ENCODE measurements at places on chromosomes 3 and 15.

- no peak for DNase-seq
Observed at GRCh38 chr15:101232677-101233076, 19.2 kb downstream of the CHSY1 start.

DNA sequence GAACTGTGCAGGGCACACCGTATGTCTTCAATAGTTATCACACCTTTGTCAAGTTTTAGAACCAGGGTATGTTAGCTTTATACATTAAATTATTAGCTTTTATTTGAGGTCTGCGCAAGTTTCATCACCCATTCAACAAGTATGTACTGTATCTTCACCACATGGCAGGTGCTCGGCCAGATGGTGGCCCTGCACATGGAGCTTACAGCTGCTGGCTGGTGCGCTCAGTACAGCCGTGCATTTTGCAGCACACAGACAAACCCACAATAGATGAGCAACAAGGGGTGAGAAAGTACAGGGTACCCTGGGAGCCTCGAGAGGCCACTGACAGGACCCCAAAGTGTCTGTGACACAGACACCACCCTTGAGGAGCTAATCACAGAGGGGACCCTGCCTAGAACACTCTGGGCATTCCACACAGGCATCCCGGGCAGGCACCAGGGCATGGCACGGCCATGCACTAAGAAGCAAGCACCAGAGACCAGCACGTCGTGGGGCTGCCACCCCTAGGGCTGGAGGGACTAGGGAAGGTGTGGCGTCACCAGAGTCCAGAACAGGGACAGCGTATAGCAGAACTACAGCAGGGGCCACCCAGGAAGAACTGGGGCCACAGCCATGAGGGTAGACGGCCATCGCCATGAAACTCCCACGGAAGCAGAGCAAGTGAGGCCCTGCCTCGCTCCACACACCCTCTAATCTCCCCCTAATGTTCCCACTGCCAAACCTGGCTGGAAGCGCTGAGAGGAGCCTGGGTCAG, 27.4 kb downstream of the ZXDC start:
- DNase-seq = no peak

- no peak for DNase-seq
Observed at GRCh38 chr15:65476903-65477302, 40.6 kb downstream of the DPP8 start.

GRCh38 chr3:37161351-37161750, 13.0 kb downstream of the LRRFIP2 start:
- no peak for DNase-seq

DNA sequence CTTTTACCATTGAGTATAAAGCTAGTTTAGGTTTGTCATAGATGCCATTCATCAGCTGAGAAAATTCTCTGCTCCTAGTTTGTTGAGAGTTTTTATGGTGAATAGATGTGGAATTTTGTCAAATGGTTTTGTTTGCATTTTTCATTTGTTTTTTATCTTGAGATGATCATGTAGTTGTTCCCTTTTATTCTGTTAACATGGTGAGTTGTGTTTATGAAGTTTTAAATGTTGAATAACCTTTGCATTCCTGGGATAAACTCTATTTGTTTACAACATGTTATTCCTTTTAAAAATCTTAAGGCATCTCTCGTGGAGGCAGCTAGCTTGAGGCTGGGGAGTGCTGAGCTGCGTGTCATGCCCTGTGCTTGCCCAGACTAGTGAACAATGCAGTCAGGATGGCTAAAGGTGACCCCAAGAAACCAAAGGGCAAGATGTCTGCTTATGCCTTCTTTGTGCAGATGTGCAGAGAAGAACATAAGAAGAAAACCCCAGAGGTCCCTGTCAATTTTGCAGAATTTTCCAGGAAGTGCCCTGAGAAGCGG, 48.5 kb downstream of the ANAPC13 start:
- no peak for DNase-seq

- no peak for DNase-seq
Observed at GRCh38 chr3:33032938-33033337, 64.0 kb downstream of the GLB1 start.

DNA sequence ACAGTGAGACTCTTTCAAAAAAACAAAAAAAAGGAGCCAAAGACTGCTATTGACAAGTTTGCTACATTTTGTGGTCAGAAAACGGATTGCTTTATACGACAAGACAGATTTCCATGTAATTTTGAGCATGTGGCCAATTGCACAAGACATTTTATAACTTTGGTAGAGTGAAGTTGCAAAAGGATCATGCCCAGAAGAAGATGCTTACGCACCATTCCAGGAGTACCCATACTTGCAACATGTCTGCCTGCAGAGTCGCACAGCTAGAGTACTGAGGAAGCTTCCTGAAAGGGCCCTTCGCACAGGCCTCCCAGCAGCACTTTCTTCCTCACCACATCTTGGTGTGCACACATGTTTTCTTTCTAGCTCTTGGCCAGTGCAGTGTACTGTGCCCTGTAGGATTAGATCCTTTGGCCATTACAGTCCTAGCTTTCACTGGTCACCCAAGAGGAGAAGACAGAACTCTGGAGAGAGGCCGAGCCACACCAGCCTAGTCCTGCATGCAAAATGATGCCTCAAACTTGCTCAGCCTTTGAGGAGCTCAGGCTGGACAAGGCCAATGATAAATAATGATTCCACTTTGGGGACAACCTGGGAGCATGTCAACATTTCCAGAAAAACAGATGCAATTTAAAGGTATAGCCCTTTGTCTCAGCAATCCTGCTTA, 11.7 kb downstream of the CHDH start:
- no peak for DNase-seq

- no peak for DNase-seq
Observed at GRCh38 chr3:123667784-123668183, 82.9 kb upstream of the HACD2 start.

DNA sequence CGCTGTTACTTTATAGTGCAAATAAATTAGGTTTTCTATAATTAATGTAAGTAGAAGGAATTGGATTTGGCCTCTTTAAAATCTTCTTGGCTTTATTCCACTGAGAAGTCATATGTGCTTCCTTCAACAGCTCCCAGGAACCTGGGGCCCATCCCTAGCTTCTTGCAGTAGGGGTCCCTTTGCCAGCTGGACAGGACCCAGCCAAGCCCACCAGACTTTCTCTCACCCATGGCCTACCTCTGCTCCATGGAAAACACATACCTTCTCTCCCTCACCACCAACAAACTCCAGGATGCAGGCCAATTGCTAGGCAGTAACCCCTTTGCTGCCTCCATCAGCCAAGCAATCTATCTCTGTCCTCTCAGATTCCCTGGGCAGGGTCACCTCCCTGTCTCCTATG, 84.0 kb downstream of the RSL24D1 start:
- DNase-seq = no peak

GRCh38 chr3:190101320-190102011, 19.2 kb downstream of the P3H2 start:
- no peak for DNase-seq

- no peak for DNase-seq
Observed at GRCh38 chr3:124353691-124354090, 361.8 kb upstream of the ROPN1 start.

DNA sequence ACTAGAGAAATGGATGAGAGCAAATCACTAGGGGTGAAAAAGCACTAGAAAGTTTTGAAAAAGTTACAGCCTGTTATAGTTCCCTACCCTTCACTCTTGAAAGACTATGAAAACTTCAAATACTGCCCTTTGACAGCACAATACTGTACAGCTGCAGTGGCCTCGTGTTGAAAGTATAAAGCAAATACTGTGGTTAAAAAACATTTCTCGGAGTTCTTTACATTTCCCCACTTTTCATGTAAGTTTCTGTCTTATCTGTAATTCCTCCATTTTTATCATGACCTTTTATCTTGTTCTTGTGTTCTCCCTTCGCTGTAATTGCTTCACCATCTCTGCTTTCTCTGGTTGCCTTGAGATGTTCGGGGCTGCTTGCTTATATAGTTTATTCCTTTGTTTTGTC, 423.8 kb upstream of the CFAP20DC start:
- DNase-seq = no peak

GRCh38 chr3:151169262-151169947, 33.6 kb downstream of the GPR171 start:
- no peak for DNase-seq

- no peak for DNase-seq
Observed at GRCh38 chr3:138694287-138695007, 85.9 kb downstream of the FAIM start.

DNA sequence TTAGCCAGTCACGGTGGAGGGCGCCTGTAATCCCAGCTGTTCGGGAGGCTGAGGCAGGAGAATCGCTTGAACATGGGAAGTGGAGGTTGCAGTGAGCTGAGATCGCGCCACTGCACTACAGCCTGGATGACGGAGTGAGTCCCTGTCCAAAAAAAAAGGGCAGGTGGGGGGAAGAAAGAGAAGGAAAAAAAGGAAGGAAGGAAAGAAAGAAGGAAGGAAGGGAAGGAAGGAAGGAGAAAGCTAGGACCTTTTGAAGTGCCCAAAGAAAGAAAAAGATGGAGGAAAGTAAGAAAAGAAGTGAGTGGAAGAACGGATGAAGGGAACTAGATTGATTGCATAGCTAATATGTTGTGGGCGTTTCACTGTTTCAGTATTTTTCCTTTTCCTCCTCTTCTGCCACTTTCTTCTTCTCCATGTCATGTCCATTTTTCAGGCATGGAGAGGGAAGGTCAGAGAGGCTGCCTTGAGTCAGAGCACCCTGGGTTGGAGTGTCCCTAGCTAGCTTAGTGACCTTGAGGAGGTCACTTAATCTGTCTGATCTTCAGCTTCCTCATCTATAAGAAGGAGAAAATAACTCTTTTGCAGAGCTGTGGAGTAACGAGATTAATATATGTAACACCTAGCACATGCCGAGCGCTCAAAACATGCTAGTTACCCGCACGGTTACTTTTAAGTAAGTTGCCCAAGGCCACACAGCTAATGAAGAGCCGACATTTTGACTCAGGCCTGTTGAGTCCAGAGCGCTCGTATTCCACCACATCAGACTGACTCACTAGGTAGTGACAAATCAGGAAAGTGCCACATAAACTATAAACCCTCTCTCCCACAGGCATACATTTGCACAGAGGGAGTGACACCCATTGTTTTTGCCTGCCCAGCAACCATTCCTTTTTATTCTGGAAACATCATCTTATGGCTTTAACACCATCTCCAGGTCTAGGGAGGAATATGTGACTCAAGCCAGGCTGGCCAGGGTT, 42.2 kb downstream of the BHLHE40 start:
- DNase-seq = no peak

DNA sequence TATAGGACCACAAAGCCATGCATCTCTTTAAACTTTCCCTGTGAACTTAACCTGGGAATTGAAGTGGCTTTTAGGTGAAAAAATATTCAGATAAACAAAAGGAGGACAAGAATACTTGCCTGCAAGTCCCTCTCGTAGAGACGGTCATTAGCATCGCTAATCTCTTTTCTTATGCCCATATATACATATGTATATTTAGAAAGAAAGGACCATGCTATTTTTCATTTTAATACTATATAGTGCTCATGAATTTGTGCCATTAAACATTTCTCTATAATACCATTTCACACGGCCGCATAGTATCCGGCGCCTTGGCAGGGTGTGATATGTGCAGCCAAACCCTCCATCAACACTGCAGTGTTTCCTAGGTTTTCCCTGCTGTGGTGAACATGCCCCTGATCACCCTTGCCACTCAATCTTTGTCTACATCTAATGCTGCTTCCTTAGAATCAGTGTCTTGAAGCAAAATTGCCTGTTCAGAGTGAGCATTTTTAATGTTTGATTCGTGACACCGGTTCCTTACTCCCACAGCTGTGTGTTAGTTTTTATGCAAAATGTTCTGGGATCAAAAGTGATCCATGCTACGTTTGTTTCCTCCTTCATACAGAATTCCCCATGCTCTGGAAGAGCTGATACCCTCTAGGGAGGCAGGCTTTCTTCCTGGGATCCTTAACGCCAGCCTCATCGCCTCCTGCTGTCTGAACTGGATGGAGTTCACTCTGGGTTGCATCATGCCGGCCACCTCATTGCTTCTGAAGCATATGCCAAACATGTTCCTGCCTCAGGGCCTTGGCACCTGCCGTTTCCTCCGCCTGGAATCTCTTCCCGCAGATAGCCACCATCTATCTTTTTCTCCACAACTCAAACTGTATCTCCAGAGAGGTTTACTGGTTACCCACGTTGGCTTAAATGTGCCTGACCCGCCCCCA, 118.1 kb downstream of the FBLN2 start:
- DNase-seq = no peak

GRCh38 chr15:58900631-58901030, 32.8 kb downstream of the SLTM start:
- no peak for DNase-seq

- DNase-seq = no peak
Observed at GRCh38 chr3:104106276-104106675, 1260.4 kb upstream of the ALCAM start.

DNA sequence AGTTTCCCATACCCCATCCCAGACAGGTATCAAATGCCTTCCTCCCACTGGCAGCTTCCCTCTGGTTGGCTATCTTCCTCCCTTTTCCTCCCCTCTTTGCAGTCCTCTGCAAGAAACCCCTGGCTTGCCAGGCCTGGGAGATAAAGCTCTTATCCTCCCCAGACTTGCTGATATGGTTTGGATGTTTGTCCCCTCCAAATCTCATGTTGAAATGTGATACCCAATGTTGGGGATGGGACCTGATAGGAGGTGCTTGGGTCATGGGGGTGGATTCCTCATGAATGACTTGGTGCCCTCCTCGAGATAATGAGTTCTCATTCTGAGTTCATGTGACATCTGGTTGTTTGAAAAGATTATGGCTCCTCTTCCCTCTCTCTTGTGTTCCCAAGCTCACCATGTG, 32.2 kb upstream of the SNRK start:
- no peak for DNase-seq

GRCh38 chr3:196501316-196502044, 2.1 kb downstream of the RNF168 start:
- DNase-seq = no peak

DNA sequence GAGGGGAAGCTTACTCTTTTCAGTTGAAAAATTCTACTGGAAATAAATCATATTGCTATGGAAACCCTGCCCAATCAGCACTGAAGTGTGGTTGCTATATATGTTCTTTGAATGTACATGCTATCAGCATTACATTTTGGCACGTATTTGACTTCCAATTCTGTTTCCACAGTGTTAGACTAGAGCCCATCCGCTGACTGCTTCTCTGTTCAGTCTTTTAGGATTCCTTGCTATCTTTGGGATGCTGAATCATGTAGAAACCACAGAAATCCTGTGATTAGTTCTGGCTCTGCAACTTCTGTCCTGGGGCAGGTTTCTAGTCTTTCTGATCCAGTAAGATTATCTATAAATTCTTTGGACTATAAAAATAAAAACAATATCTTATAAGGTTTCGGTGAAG, 128.2 kb upstream of the SLC7A14 start:
- no peak for DNase-seq

GRCh38 chr3:178195824-178196223, 340.4 kb upstream of the KCNMB2 start:
- no peak for DNase-seq

GRCh38 chr3:140532793-140533330, 145.0 kb upstream of the TRIM42 start:
- DNase-seq = no peak

- no peak for DNase-seq
Observed at GRCh38 chr3:22720596-22720995, 482.5 kb upstream of the UBE2E2 start.

Measured in stimulated activated CD8-positive, alpha-beta memory T cell treated with anti-CD3 and anti-CD28 coated beads, Interleukin-4, amount 100 ng/mL, for 1 hour (primary cell).